ENCODE measurements at places on chromosomes 4 and X.

DNA sequence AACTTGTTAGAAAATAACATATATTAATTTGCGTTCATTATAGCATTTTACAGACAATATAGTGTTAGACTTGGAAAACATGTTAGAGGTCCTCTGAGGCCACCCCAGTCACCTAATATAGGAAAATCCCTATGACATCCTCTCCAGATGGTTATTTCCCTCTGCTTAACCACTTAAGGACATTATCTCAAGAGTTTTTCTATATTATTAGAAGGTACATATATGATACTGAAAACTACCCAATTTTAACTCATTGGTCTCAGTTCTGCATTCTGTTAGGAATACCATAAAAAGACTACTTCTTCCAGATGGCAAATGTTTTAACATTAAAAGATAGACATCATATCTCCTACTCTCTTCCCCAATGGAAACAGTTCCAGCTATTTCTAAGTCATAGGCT, 21.4 kb downstream of the PTPN13 start:
- DNase-seq: no peak

DNA sequence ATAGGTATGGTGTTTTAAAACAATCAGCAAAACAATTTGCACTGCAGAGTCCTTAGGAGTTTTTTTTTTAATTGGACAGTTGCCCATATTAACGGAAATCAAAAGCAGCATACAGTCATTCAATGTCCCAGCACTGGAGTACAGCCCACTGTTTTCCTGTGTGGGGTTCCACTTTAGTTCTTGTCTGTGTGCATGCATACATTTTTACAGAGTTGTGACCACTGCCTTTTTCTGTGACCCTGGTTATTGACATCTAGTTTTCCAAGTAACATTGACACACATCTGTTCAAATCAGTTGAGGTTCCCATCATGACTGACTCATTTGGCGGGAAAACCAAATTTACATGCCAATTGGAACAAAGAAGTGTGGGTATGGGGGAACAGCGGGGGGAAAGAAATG, 83.3 kb downstream of the HPRT1 start:
- DNase-seq: no peak

DNA sequence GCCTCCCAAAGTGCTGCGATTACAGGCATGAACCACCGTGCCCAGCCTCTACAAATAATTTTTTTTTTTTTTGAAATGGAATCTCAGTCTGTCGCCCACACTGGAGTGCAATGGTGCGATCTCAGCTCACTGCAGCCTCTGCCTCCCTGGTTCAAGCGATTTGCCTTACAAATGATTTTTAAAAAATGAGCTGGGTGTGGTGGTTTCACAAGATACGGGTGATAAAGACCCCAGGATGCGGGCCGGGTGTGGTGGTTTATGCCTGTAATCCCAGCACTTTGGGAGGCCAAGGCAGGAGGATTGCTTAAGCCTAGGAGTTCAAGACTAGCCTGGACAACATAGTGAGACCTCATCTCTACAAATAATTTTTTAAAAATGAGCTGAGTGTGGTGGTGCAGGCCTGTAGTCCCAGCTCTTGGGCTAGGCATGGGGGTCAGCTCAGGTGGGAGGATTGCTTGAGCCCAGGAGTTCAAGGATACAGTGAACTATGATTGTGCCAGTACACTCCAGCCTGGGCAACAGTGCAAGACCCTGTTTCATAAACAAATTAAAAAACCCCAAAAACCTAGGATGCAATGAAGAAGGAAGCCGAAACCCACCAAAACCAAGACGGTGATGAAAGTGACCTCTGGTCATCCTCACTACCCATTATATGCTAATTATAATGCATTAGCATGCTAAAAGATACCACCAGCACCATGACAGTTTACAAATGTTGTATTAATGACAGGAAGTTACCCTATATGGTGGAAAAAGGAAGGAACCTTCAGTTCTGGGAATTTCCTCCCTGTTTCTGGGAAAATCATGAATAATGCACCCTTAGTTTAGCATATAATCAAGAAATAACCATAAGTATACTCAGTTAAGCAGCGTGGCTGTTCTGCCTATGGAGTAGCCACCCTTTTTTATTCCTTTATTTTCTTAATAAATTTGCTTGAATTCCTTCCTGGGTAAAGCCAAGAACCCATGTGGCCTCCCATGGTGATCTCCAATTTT, 27.7 kb downstream of the PDGFRA start:
- no peak for DNase-seq

- no peak for DNase-seq
These were observed 1.2 kb upstream of the TMEM144 start for GRCh38 chr4:158208963-158209640.

GRCh38 chrX:56569378-56570057, 6.1 kb downstream of the UBQLN2 start:
- no peak for DNase-seq

GRCh38 chr4:96150466-96150865, 310.6 kb downstream of the PDHA2 start:
- DNase-seq: no peak

GRCh38 chr4:107712236-107712635, 7.8 kb downstream of the PAPSS1 start:
- no peak for DNase-seq

DNA sequence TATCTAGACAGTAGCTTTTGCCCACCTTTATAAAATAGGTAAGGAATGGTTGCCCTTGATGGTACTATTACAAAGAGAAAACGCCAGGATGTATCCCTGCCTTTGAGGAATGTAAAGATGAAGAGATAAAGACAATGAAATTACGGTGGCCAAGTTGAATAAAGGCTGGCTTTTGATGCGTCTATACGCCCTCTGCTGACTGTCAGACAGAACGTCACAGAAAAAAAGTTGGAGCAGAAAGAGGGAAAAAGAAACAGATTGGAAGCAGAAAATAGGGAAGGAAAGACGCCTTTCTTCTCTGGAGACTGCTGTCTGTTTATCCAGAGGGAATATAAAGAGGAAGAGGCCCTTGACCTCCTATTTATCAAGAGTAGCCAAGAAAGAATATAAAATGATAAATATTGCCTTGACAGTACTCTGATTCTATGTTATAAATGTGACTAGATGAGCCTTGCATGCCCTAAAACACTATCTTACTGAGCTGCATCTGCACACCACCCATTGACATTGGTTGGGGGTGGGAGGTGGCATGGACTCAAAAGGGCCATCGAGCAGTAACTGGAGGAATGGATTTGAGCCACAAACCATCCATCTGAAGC, 30.6 kb downstream of the PCDH19 start:
- DNase-seq: no peak

All from CD4-positive, alpha-beta T cell treated with Interleukin-10 for 1 hour (primary cell).